ENCODE measurements at places on chromosomes 6 and 20.

- no peak overlapping the region for H3K27ac ChIP-seq
- no peaks in the 10 kb centered on the region for H3K27me3 ChIP-seq
- no peaks in the 10 kb centered on the region for H3K4me1 ChIP-seq
- no peak overlapping the region for H3K4me3 ChIP-seq
Measured at GRCh38 chr20:50821994-50822393, 27.1 kb downstream of the BCAS4 start.

DNA sequence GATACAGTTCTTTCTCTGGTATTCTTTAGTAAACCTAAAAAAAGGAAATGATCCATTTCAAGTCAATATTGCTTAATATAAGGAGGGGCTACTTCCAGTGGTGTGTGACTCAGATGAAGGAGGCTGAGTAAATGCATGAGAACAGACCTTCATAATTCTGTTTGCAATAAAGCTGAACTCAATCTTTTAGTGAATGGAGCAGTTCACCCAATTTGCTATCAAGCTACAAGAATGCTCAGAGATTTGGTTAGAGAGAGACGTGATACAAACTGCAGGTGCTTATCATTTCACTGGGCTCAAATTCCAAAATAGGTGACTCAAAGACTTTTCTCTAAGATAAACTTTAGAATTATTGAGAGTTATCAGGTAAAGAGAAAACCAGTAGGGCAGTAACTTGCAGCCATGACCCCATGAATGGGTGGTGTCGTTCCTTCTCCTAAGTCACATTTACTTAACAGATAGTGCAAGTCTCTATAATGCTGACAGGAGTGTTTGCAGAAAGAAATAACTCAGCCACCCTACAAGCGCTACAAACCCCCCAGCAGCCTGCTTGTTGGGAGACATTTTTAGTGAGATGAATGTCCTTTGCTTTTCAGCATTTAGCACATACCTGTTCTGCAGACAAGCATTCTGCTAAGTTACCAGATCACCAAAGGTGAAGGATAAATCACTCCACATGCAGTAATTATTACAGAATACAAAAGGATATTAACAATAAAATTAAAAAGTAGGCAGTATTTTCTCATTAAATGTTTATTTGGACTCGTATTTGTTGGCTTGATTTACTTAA is 16.4 kb upstream of the BLOC1S5 start:
- no peak for DNase-seq
- no peaks in the 10 kb centered on the region for H3K4me1 ChIP-seq
- no peak overlapping the region for H3K4me3 ChIP-seq
- no peaks in the 10 kb centered on the region for H3K36me3 ChIP-seq
- H3K27me3 ChIP-seq, result no peaks in the 10 kb centered on the region

DNA sequence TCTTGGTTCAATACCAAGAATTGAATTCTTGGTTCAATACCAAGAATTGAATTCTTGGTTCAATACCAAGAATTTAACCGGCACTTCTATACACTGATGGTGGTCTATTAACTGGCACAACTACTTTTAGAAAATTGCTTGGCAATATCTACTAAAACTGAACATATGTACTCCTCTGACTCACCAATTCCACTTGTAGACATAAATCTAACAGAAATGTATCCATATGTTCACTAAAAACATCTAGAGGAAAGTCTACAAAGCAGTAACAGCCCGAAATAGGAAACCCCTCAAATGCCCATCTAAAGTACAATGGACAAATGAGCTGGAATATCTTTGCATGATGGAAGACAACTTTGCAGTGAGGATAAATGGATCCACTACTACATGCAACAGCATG is 71.9 kb downstream of the KIF16B start:
- no peaks in the 10 kb centered on the region for H3K27me3 ChIP-seq
- H3K4me1 ChIP-seq, result peaks cover 5% of the 10 kb centered on the region
- H3K4me3 ChIP-seq, result no peak overlapping the region
- DNase-seq, result no peak

- no peaks in the 10 kb centered on the region for H3K36me3 ChIP-seq
- no peak overlapping the region for H3K27ac ChIP-seq
- H3K4me3 ChIP-seq, result no peak overlapping the region
- H3K4me1 ChIP-seq, result no peaks in the 10 kb centered on the region
Measured at GRCh38 chr6:147615659-147616456, 107.4 kb downstream of the SAMD5 start.

DNA sequence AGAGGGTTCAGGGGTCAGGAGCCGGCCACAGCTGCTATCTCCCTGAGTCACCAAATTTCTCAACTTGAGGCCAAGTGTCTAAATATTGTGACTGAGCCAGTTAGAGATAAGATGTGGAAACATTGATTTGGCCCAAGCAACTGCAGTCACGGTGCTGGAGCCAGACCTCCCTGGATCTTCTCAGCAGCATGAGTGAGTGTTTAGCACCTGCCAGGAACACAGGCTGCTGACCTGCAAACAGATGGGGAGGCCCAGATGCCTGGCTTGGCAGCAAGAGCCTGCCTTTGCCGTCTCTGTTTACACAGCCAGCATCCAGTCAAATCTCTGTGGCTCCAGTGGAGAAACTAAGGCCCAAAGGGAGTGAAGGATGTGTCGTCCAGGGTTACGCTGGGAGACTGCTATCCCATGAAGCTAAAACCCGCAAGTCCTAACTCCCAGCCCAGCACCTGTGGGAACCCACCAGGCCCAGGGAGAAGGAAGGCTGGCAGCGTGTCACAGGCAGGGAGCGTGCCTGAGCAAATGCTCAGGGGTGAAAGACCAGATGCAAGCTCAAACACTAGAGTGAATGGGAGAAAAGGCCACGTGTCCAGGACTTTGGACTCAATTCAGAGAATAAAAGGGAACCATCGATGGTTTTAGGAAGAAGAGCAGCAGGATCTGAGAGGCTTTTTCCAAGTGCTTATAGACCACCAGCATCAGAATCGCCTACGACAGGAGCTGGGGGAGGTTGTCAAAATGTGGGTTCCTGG is 15.9 kb upstream of the PTGIS start:
- no peak overlapping the region for H3K27ac ChIP-seq
- no peaks in the 10 kb centered on the region for H3K27me3 ChIP-seq
- no peak for DNase-seq
- peaks cover 7% of the 10 kb centered on the region for H3K4me1 ChIP-seq
- H3K36me3 ChIP-seq, result no peaks in the 10 kb centered on the region

GRCh38 chr20:40980106-40980827 is 48.4 kb upstream of the TOP1 start:
- no peak overlapping the region for H3K4me3 ChIP-seq
- no peak for DNase-seq
- no peaks in the 10 kb centered on the region for H3K4me1 ChIP-seq
- no peaks in the 10 kb centered on the region for H3K36me3 ChIP-seq
- no peak overlapping the region for H3K27ac ChIP-seq

- H3K27ac ChIP-seq, result no peak overlapping the region
- H3K4me1 ChIP-seq, result peaks cover 20% of the 10 kb centered on the region
- H3K36me3 ChIP-seq, result no peaks in the 10 kb centered on the region
- H3K4me3 ChIP-seq, result no peak overlapping the region
Measured at GRCh38 chr6:70547313-70547712, 19.4 kb upstream of the SDHAF4 start.

DNA sequence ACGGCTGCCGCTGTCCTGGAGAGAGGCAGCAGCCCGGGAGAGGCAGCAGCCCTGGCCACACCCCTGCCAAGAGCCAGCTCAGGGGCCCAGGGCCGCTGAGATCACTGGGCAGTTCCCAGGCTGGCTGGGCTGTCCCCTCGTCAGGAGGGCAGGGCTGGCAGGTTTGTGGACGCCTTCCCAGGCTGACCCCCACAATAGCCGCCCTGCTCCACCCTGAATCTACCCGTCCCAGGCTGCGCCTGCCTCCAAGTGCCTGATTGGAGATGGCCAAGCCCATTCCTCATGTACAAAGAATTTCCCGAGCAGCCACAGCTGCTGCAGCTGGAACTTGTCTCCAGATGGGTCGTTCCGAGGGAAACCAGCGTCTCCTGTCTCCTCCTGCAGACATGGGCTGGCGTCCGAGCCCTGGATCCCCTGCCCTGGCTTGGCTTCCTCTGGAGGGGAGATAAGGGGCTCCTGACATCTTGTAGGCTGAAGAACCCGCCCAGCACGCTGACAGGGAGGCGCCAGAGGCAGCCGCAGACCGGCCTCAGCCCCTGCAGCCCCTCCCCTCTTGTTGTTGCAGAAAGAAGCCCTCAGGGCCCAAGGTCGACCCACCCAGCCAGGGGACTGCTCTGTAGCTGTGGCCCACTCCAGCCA is 9.4 kb upstream of the GATA5 start:
- peak; percentile 46 for DNase-seq
- H3K4me1 ChIP-seq, result peaks cover 48% of the 10 kb centered on the region
- H3K36me3 ChIP-seq, result no peaks in the 10 kb centered on the region
- no peak overlapping the region for H3K27ac ChIP-seq

DNA sequence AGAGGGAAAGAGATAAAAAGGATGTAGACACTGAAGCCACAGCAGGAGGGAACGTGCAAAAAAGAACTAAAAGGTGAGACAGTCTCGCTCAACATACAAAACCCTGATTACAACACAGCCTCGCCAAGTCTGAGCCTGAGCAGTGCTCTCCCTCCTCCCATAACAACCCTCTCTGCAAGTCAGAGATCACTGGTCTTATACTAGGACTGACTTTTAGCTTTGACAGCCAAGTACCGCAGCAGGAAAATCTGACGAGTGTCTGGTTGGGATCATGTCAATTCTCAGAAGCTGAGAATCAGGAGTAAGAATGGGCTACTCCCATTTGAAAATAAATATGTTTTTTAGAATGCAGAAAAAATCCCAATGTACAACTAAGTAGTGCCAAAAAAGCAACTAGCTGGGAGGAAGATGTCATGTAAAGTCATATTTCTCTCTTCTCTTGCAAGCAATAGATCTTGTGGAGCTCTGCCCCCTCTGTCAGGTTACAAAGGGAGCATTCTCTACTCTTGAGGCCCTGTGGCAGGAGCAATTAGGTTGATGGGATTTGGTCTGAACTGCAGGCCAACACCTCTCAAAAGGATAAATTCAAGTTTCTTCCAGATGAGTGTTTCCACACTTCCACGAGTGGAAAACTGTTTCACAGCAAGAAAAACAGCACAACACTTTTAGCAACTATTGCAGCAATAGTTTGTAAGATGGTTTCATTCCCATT is 118.9 kb upstream of the COL21A1 start:
- DNase-seq, result peak; percentile 31
- H3K4me3 ChIP-seq, result no peak overlapping the region
- H3K27me3 ChIP-seq, result no peaks in the 10 kb centered on the region
- no peak overlapping the region for H3K27ac ChIP-seq
- H3K4me1 ChIP-seq, result peaks cover 17% of the 10 kb centered on the region
- H3K36me3 ChIP-seq, result no peaks in the 10 kb centered on the region

DNA sequence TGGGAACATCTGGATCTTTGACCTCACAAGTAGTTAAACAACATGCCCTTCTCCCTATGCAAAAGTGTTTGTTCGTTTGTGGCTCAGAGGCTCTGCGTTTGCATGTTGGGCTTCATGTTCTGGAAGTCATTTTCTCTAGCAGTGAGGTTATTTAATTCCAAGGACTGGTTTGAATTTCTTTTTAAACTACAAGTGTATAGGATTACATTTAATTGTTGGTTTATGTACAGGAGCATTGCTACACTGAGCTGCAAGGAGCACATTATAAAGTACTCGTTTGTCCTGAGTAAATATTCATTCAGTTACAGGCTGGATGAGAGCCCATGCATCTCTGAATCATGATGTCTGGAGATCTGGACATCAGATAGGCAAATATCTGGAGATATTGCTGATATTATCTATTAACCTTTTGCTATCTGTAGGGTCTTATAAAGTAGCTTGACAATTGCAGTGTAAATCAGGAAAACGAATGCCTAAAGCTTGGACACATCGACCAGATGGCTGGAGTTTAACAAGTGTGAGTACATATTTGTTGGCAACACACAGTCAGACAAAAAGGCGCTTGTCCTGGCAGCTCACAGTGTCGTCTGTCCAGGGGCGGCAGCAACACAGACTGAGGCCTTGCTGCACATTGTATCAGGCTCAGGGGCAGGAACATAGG is 84.6 kb downstream of the PDE7B start:
- no peak overlapping the region for H3K27ac ChIP-seq
- DNase-seq, result no peak
- H3K27me3 ChIP-seq, result no peaks in the 10 kb centered on the region
- H3K36me3 ChIP-seq, result no peaks in the 10 kb centered on the region
- no peak overlapping the region for H3K4me3 ChIP-seq

Data from neural progenitor cell (in vitro differentiated cells).